ENCODE measurements at places on chromosomes 1 and 21. TPM values are rescaled to one million over a fixed set of nuclear protein-coding genes. Genes with fewer than 3 reads are reported as not detected.

The DRAXIN gene
- total RNA-seq: under 0.01 TPM

DNA sequence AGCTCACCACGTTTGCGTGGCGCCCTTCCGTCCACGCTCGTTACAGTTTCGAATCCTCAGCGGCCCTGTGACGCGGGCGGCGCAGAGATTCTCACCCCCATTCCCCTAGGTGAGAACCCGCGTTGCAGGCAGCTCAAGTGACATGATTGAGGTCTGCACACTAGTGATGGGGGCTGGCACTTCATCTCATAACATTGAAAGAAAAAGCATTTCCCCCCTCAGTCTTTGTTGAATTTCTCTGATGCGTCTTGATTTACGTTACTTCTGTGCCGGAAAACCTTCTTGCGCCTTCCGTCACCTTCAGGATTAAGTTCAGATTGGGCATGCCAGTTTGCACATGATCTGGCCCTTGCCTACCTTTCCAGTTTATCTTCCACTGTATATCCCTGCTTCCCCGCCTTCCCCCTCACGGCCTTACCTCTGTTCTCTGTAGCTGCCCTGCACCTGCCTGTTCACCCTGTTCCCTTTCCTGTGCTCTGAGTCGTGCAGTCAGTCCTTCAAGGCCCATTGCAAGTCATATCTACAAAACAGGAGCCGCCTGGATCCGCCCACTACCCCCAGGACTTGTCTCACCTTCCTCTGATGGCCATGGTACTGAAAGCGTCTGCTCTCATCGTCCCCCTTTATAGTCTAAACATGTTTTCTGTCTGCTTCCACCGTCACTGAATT is 1.1 kb downstream of the CTPS1 start:
- DNase-seq: no peak
- no peaks in the 10 kb centered on the region for H3K36me3 ChIP-seq
- H3K4me1 ChIP-seq: peaks cover 5% of the 10 kb centered on the region

The FCGR2B gene
- 5.6 TPM for total RNA-seq

GRCh38 chr1:8351693-8352470 is 34.0 kb downstream of the SLC45A1 start:
- H3K27me3 ChIP-seq: no peaks in the 10 kb centered on the region
- peaks cover 13% of the 10 kb centered on the region for H3K36me3 ChIP-seq
- H3K27ac ChIP-seq: no peak overlapping the region
- no peak for DNase-seq
- no peaks in the 10 kb centered on the region for H3K4me1 ChIP-seq

DNA sequence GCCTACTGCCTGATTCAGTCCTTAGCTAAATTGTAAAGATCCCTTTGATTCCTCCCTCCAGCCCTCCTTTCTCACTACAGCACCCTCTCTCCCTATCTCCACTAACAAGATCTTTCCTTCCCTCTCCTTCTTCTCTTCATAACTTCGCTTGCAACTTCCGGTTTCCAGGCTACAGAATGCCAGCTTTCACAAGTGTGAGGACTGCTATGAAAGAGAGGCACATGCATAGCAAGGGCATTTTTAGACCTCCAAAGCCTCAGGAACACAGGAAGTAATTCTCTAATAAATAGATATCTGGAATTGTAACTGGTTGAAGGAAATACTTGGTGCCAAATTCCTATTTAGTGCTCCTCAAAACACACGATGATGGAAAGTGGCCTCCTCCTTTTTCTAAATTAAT is 196.7 kb downstream of the HLX start:
- no peak overlapping the region for H3K27ac ChIP-seq
- H3K27me3 ChIP-seq: no peaks in the 10 kb centered on the region
- H3K4me3 ChIP-seq: no peak overlapping the region
- H3K36me3 ChIP-seq: no peaks in the 10 kb centered on the region

DNA sequence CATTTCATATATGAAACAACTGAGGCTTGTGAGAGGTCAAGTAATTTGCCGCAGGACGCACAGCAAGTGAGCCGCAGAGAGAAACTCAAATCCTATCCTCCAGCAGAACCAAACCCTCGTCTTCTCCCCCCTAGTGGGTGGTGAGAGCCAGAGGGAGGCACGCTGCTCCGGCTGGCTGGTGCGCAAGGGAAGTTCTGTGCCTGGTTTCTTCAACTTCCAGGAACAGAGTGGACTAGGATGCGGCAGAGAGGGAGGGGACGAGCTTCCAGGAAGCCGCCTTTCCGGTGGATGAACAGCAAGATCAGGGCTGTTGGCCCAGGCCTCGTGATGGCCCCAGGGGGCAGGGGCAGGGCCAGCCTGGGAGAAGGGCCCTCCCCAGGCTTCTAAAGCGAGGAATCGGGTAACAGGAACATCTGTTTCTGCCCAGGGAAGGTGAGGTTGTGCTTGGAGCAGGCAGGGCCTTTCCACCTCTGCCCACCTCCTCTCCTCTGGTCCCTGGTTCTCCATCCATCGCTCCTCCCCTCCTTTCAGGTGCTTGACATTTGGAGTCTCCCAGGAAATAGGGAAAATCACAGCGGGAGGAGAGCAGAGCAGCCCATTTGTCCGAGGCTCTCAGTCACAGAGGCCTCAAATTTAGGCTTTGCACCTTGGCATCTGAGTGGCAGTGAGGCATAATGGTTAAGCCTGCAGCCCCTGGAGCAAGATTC is 16.8 kb upstream of the PDIK1L start:
- no peak overlapping the region for H3K4me3 ChIP-seq
- no peaks in the 10 kb centered on the region for H3K27me3 ChIP-seq
- H3K36me3 ChIP-seq: no peaks in the 10 kb centered on the region
- no peak for DNase-seq
- H3K4me1 ChIP-seq: no peaks in the 10 kb centered on the region

DNA sequence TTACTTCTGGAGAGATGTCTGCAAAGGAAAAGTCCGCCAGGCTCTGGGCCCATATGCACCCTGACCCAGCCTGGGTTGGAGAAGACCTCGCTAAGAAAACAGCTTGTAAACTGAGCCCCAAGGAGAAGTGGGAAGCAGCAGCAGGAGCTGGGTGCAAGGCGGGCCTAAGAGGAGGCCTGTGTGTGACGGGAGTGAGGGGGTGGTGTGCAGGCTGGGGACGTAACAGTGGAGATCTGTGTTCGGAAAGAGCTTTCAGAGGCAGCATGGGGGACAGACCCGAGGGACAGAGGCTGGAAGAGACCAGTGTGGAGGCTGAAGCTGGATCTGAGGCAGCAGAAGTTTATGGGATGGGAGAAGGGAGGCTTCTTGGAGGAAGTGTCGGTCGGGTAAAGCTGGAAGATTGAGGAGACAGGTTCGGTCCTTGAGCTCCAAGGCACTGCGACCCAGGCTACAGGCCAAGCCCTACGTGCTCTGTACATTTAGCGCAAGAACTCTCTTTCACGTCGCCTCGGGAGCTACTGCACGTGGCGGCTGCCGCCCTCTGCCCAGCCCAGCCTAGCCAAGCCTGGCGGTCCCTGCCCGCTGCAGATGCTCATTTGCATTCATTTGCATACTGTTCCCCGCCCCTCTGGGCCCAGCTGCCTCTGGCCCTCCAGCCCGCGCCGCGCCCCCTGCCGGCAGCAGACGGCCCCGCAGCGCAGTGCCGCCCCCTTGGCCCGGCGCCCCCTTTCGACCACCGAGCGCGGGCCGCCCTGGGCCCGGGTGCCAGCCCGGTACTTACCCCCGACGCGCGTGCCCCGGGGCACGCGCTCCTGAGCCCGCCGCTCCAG is 6.3 kb downstream of the HPCA start:
- H3K27me3 ChIP-seq: peaks cover 16% of the 10 kb centered on the region
- peaks cover 4% of the 10 kb centered on the region for H3K4me1 ChIP-seq
- DNase-seq: no peak
- peak overlapping the region; percentile 80 for H3K27ac ChIP-seq

The CFH gene
- 266 TPM for total RNA-seq

The C1orf141 gene
- not detected for total RNA-seq

The IL19 gene
- not detected for total RNA-seq

DNA sequence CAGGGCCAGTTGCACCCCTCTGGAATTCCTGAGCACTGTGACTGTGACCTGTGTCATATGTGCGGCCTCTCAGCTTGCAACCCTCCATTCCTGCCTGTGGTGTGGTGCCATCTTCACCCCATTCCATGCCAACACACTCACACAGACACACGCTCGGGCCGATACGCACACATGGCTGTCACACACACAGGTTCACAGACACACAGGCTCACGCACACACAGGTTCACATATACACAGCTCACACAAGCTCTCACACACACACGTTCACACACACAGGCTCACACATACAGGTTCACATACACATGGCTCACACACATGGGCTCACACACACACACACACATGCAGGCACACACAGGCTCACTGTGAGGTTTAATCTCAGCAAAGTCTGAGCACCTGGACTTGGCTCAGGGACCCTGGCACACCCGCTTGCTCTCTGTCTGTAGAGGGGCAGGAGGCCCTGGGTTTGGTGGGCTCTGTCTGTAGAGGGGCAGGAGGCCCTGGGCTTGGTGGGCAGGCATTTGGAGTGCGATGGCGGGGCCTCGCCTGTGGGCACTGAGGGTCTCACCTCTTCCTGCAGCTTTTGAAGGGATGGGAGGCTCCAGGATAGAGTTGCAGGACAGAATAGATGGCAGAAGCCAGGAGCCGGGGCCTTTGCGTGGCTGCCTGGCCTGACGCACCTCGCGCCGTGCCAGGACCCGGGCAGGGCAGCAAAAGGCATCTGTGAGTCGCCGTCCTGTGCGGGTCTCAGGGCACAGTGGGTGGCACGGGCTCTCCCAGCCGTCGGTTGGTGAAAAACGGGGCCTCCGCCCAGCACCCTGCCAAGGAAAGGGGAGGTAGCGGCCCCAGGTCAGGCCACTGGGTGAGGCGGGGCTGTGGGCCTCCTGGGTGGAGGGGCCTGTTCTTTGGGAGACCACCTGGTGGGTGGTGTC is 17.1 kb downstream of the COL18A1 start:
- no peaks in the 10 kb centered on the region for H3K36me3 ChIP-seq
- peaks cover 7% of the 10 kb centered on the region for H3K4me1 ChIP-seq
- no peak for DNase-seq
- H3K27ac ChIP-seq: peak overlapping the region; percentile 48
